Dorsolateral prefrontal cortex (tissue), 122 donors: ENCODE measurements at places on chromosomes 6 and 20.

GRCh38 chr20:47326658-47327268, 29.7 kb downstream of the ZMYND8 start:
- no peak for DNase-seq

DNA sequence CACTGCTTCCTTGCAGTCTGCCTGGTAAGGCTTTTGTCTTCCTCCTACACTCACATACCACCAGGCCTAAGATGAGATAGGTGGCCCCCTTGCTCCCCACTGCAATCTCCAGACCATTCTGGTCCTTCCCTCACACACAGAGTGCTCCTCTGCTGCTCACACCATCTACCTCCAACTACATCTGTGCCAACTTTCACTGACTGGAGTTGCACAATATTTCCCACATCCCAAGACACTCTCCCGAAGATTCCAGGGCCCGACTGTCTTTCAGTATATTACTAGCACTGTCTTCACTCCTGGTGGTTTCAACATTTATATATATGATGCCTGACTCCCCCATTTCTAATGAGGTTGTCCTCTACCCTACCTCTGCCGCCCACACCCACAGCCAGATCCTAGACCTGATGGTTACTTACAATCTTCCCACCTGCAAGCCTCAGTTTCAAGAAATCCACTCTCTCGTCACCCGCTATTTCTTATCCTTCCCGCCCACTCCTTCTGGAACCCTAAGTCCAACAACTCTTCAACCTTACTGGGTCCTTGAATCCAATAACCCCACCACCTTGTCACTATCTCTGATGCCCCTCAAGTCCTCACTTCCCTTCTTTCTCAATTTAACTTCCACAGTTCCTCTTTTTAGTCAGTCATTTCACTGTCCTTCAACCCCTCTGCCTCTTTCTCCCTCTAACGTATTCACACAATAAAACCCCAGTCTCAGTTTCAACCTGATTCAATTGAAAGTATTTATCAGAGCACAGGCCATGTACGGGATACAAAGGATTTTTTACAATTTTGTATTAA, 21.6 kb downstream of the RALGAPA2 start:
- no peak for DNase-seq

- no peak for DNase-seq
Measured at GRCh38 chr6:24117021-24117420, 9.0 kb upstream of the NRSN1 start.

- no peak for DNase-seq
Measured at GRCh38 chr6:143110572-143110971, 49.9 kb downstream of the AIG1 start.

- no peak for DNase-seq
Measured at GRCh38 chr6:141744194-141744925, 388.4 kb upstream of the GJE1 start.

GRCh38 chr6:92011681-92012245, 1407.6 kb downstream of the EPHA7 start:
- DNase-seq, result peak; percentile 40

DNA sequence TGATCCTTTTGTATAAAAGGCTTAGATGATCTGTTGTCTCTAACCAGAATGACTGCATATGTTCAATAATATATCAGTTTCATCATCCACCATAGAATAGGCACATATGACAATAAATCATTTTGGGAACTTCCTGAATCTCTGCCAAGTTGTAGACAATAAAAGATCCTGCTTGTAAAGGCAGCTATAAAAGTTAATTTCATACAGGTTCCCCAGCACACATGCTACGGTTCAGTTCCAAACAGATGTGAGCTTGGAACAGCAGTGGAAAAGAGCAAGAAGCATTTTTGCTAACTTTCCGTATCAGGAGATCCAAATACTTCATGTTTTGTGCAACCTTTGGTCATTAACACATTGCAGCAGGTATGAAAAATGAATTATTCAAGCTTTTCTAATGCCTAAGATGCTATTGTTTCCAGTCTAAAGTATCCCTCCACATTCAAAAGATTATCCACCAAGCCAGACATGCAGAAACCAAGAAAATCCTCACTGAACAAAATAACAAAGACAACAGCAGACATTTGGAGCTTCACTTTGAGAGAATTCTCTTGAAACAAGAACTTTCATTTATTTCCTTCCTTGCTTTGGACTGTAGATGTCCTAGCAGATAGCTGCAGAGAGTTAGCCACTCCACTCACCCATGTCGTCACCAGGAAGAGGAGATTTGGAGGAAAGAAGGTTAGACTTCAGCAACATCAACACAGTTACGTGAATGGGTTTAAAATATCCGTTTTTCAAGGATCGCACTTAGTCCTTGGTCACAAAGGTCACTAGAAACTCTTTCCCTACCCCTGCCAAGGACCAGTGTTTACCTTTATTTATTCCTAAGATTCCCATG, 453.5 kb upstream of the JARID2 start:
- no peak for DNase-seq

DNA sequence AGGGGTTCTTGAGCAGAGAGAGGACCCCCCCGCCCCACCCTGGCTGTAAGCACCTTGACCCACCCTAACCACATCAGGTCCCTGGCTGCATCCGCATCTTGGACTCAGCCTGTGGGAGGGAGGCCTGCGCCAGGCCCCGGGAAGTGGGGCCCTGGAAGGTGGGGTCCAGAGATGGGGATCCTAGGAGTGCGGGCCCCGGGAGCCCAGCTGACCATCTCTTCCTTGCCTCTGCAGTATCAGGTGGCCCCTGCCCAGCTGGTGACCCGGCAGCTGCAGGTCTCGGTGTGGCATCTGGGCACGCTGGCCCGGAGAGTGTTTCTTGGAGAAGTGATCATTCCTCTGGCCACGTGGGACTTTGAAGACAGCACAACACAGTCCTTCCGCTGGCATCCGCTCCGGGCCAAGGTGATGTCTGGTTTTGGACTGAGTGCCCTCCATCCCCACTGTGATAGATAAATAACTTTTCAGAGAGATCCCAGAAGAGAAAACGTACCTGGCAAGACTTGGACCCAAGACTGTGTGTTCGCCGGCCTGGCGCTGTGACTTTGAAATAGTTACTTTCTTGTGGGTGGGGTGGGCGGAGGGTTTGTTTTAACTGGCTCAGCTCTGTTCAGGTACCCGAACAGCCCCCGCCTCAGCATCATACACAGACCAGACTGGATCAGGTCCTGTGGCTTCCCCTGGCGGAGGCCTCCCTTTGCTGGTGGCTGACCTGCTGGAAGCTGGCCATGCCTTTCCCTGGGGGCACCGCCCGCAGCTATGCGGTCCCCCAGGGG, 62.0 kb downstream of the EZR start:
- no peak for DNase-seq

- no peak for DNase-seq
Measured at GRCh38 chr6:43708860-43709653, 21.5 kb upstream of the MRPS18A start.

- DNase-seq, result no peak
Measured at GRCh38 chr6:90545448-90545847, 41.4 kb downstream of the MAP3K7 start.
